Stimulated activated CD8-positive, alpha-beta memory T cell treated with anti-CD3 and anti-CD28 coated beads, Interleukin-7, amount 100 ng/mL, for 4 hours (primary cell): ENCODE measurements at places on chromosomes 3 and 15.

- no peak for DNase-seq
Observed at GRCh38 chr3:50275996-50276761, 2.7 kb upstream of the LSMEM2 start.

DNA sequence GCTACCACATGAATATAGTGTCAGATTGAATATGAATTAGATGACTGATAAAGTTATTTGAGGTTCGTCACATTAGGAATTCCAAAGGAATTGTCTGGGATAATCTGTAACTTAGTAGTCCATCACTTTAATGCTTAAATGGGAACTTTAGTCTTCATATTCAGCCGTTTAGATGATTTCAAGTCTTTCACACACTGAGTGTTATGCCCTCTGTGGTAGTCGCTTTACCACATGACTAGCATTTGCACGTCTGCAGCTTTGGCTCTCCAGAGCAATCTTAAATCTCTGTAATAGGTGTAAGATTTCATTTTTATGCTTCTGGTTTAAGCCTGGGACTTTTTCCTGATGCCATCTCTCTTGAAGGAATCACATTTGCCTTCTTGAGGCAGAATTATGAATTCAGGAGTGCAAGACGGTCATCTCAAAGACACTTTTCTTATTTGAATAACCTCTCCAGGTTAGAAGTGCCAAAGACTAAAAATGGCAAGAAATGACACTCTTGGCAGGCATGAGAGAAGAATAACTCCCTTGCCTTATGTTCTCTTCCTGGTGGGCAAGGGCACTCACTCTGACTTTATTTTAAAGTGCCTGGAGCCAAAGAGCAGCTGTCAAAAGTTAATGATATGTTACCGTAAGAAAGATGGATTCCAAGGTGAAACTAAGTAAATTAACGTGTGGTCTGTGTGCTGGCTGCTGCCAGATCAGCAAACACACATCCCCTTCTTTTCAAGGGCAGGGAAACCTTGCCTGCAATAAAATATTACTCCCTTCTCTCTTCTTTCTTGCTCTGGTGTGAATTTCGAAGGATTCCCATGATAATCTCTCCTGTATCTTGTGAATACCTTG is 153.3 kb downstream of the B3GALNT1 start:
- no peak for DNase-seq

- DNase-seq: no peak
Observed at GRCh38 chr3:38645076-38645475, 4.4 kb downstream of the SCN5A start.

- no peak for DNase-seq
Observed at GRCh38 chr15:45268135-45268534, 16.1 kb downstream of the SLC28A2 start.

DNA sequence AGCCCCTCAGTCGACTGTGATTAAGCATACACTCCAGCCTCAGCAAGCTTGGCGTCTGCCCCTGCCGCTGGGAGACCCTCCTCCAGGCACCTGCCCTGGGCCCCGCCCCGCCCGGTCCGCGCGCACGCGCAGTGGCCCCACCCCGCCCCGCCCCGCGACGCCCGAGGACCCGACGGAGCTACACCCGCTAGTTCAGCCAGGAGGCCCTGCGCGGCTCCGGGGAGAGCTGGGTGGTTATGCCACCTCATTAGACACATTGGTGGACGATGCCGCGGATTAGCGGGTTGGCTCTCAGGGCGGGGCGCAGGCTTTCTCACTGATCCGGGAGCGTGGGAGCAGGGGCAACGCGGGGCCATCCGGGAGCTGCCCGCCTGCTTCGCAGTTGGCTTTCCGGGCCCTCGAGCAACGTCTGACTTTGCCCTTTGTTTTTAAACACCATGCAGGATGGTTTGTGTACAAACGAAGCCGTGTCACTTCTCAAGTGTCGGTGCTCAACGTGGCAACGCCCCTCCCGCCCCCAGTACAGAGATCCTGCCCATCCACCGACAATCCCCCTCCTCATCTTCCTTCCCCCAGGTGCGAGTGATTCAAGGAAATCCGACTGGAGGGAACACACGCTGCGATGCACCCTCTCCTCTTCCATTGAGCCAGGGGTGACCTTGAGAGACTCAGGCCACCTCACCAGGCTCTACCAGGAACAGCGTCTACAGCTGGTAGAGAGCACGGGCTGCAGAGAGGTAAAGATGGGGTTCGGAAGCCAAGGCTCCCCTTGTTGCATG is 109.3 kb downstream of the SHQ1 start:
- peak; percentile 56 for DNase-seq

- no peak for DNase-seq
Observed at GRCh38 chr15:27601239-27601960, 497.7 kb downstream of the OCA2 start.

DNA sequence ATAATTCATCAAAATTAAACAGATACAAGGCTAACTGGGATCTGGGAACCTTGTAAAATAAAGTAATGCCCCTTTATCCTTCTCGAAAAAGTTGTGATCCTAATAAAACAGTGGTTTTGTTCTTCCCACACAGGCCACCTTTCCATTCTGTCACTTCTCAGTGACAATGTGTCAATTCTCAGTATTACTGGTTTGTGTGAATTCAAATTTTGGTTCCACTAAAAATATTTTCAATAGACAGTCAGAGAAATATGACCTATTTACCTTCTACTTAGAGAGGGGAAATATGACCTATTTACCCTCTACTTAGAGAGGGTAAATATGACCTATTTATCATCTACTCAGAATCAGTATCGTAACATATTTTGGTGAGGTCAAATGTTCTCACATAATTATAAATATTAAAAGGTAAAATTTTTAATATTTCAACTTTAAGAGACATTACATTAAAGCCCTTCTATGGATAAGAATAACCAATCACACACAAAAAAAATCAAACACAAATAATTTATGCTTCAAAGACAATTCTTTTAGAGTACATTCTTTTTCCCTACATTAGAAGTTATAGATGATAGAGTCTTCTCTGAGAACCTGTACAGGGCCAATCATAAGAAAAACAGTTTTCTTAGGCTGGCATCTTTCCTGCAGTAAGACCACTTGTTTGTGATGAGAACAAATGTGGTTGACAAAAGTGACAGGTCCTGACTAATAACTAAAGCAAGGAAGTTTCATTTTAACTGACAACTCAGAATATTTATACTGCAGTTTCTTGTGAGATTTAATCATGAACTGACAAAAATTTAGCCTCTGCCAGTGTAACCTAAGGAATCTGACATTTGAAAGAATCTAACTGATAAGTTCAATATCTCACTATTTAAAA is 323.3 kb downstream of the DIPK2A start:
- DNase-seq: no peak

DNA sequence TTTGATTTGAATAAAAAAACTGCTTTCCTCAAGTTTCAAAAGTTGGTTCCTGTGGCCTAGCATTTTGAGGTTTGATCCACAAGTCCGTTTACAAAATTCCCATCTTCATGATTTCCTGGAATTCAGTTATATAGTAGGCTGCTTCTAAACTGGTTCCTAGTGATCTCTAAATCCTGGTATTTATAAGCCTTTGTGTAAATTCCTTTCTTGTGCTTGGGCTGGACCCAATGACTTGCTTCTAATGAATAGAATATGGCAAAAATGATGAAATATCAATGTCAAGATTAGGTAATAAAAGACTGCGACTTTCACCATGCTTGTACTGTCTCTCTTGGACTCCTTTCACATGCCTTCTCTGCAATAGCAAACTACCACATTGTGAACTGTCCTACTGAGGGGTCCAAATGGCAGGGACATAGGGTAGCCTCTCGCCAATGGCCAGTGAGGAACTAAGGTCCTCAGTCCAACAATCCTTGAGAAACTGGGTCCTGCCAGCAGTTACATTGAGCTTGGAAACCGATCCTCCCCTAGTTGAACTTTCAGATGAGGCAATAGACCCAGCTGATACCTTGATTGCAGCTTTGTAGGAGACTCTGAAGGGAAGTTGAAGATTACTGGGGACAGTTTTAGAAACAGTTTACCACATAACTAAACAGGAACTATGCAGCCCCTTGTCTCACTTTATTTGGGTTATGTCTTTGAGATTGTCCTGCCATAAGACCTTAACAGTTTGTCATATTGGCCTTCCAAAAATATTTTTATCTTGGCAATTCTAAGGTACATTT is 303.9 kb upstream of the TBC1D5 start:
- no peak for DNase-seq

DNA sequence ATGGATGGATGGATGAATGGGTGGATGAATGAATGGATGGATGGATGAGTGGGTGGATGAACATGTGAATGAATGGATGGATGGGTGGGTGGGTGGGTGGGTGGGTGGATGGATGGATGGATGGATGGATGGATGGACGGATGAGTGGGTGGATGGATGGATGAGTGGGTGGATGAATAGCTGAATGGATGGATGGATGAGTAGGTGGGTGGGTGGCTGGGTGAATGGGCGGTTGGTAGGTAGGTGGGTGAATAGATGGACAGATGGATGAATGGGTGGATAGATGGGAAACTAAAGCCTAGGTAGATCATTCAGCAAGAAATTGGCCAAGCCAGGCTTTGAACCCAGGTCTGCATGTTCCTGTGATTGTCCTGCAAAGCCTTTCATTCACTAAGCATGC is 155.6 kb downstream of the WNT5A start:
- no peak for DNase-seq

DNA sequence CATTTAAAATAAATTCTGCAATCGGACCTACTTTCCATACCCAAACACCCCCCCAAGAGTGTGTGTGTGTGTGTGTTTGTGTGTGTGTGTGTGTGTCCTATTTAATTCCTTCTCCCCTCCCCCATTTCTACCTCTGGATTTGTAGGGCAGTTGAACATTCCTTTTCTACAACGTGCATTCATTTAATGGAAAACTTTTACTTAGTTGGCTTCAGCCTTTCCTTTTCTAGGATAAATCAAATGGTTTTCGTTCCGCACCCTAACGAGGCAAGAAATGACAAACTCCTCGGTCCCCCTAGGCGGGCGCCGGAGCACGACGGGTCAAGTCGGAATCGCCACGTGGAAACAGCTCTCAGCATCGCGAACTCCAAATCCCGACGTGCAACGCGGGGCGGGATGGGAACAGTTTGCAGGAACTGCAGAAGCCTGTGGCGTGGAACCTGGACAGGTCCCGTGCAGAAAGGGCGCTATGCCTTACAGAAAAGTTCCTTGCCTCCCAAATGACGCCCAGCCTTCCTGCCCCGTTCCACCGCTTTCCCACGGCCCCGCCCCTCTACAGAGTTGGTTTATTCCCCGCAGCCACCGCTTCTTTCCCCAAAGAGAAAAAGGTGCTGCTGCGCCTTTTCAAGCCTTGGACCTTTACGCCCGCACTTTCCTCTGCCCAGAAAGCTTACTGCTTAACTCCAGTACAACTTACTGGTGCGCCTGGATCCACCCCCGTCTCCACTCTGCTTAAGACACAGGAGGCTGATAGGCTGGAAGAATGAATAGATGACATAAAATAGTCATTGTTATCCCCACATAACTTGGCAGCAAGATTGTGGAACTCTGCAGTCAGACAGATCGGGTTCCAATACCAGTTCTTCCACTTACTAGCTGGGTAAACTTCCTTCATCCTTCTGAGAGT is 1.1 kb upstream of the EIF2B5 start:
- DNase-seq: peak; percentile 44

DNA sequence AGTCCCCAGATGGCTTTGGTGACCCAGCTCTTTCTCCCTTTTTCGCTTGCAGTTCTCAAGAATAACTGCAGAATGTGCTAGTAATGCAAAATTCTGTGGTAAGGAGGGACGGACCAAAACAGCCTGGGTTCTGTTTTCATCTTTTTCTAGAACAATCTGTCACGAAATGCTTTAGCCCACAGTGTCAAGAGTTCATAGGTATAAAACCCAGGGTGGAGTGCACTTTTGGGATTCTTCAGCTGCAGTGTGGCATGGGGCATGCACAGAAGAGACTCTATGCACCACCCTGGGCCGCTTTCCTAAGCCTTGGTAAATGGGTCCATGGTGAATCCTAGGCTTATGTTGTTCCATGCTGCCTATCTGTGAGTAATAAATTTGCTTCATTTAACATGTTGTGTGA is 1072.7 kb upstream of the GBE1 start:
- DNase-seq: no peak

GRCh38 chr15:45225506-45226273 is 26.3 kb upstream of the SLC28A2 start:
- no peak for DNase-seq

DNA sequence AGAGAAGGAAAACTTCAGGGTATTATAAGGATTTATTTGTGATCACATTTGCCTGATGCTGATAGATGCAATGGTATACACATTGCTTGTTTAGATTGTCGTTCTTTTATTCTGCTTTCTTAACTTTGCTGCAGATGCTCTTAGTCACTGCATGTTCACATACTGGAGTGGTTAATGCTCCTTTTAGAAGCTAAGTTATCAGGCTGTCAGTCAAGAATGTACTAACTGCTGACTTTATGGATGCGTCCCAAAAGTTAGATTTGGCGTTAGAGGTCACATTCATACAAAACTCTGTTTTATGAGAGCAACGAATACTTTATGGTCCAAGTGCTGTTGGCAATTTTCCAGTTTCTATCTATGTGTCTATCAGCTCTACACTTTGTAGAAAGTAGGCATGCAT is 160.7 kb downstream of the BBX start:
- DNase-seq: no peak

DNA sequence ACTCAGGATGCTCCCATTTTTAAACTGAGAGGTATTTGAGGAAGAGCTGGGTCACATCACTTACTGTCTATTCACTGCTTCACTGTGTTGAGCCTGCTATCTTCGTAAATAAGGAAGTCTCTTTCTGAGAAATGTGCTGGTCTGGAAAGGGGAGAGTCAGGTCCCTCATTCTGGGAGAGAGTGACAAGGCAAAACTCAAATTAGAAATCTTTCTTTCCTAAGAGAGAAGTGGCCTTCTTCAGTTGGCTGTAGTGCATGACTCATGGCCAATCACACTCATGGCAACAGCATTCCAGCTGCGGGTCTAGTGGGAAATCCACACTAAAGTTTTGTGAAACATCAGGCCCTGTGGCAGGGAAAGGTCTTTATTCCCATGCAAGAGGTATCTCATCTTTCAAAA is 11.5 kb upstream of the TIMP4 start:
- no peak for DNase-seq

- no peak for DNase-seq
Observed at GRCh38 chr15:44882499-44882968, 74.0 kb upstream of the TERB2 start.

DNA sequence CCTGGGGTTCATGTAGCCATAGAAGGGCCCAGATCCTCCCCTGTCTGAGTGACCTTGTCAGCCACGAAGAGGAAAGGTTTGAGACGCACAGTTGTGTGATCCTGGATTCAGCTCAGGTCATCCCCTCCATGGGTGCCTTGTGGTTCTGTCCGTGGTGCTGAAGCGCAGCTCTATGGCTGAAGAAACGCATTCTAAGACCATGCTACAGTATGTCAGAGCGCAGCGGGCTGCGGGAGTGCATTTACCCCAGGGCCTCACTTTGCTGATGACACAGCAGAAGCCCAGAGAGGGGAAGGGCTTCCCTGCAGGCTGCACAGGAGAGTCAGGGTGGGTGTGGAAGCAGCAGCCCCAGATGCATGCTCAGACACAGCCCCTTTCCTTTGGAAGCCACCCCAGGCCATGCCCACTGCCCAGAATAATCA is 68.8 kb upstream of the IQSEC1 start:
- no peak for DNase-seq

- DNase-seq: no peak
Observed at GRCh38 chr3:189772584-189772983, 141.4 kb downstream of the TP63 start.
